Retina (tissue), 1 donor: ENCODE measurements at places on chromosomes 12 and 14.
A peak's percentile ranks its signal among the peaks of the same experiment; 100 is the strongest.

GRCh38 chr14:49895480-49895879 lies 2.6 kb downstream of the ARF6 start:
- DNase-seq = no peak

DNA sequence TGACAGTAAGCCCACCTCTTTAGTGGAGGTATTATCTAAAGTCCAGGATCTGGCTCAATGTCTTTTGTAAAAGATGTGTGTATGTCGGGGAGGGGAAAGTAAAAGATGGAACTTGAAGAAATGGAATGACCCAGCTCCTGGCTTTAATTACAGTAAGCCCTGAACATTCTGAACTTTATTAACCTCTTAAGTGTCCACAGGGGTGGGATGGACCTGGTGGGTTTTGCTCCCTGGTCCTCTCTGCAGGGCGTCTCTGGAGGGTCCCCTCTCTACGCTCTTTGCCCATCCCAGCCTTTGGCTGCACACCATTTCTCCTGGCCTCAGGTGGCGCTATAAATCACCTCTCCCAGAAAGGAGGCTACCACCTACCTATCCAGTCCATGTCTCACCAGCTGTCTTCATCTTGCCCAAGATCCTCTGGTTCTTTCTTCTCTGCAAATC lies 3.7 kb upstream of the CISTR start:
- peak; percentile 6 for DNase-seq

GRCh38 chr14:100816286-100816949 lies 9.5 kb upstream of the MEG3 start:
- DNase-seq = no peak

DNA sequence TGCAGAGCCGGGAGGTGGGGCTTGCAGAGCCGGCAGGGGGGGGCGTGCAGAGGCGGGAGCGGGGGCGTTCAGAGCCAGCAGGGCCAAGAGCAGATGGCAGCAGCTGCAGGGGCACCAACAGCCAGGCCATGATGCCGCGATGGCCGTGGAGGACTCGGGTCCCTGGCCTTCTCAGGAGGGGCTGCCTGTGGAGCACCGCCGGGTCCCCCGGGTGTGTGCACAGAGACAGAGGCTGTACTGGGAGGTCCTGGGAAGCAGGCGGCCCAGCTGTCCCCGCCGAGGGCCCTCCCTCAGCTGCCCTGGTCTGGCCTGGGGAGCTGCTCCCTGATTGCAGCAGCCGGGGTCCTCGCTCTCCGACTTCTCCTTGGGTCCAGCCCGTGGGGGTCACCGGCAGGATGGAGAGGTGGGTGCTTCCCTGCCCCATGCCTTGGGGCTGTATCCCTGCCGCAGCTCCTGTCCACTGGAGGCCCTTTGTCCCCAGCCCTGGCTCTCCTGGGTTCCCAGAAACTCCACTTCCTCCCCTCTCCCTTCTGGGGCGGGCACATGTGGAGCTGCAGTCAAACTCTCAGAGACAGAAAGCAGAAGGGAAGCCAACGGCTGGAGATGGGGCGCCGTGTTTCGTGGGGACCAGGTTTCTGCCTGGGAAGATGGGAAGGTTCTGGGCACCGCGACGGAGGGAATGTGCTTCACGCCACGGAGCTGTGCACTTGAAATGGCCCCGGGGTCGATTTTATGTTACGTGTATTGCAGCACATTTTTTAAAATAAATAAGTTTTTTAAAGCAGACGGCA lies 75.8 kb upstream of the GALNT9 start:
- no peak for DNase-seq

DNA sequence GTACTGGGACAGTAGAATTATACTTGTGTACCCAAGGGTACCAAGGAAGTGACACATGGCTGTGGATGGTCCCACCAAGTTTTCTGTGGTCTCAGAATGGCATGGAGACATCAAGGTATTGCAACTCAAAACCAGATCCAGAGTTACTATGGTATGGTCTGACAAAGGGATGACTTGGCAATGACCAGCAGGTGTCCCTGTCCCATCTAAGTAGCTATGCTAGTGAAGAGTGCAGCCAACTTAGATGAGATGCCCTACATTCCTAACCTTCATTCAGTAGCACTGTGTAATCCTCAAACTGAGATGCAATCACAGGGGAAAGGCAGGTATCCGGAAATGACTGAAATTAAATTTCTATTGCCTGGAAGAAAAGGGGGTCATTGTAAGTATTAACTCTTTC lies 188.7 kb upstream of the TMEM260 start:
- no peak for DNase-seq
